Daoy (cell line): ENCODE measurements at places on chromosomes 1 and 21.

GRCh38 chr1:59007820-59008598 lies 224.2 kb upstream of the JUN start:
- DNase-seq: peak; percentile 38

DNA sequence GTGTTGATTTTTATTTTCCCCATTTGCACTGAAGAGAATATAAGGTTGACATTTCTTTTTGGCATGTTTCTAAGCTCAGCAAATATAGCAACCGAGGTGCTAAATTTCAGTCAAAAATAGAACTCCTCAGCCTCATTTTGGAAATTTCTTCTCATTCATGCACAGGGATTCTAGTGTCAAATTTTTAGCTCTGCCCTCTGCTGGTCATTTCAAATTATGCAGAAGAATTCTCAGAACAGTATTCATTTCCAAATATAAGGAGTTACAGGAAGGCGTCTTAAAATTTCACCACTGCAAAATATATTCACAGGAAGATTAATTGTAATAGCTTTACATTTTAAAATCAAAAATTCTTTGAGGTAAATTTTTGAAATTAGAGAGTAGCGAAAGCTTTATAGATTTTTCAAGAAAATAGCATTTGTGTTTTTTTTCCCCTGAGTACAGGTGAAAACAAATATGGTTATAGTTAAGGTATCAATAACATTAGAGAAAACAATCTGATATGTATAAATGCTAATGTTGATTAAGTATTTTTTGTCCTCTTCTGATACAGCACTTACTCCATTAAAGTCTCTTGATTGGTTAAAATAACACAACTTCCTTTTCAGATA lies 57.9 kb downstream of the FMN2 start:
- DNase-seq: peak; percentile 17

DNA sequence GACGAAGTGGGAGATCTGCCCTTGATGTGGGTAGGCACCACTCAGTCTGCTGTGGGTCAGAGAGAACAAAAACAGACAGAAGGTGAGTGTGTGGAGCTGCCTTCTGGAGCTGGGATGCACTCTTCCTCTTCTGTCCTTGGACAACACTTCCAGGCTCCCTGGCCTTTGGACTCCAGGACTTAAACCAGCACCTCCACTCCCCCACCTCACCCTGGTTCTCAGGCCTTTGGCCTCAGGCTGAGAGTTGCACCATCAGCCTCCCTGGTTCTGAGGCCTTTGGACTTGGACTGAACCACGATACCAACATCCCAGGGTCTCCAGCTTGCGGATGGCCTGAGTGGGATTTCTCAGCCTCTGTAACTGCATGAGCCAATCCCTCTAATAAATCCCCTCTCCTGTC lies 68.1 kb upstream of the STUM start:
- DNase-seq: no peak

GRCh38 chr1:208333676-208334075 lies 89.5 kb upstream of the PLXNA2 start:
- DNase-seq: no peak

GRCh38 chr1:154622503-154623039 lies 14.6 kb upstream of the ADAR start:
- DNase-seq: no peak

DNA sequence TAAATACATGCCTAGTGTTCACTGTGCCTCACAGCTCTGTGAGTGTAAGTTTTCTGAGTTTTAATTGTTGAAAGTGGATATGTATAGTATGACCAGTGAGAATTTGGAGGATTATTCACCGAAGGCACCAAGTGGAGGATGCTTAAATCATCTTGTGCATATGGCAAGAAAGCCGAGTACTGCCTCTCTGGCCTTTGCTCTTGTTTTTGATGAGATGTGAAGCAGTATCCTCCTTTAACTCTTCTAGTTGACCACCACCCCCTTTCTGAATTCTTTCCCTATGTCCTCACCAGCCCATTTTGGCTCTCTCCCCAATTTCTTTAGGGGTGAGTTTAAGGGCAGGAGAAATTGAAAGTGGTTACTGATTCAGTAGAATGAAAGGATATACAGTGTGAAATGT lies 130.4 kb downstream of the SYT2 start:
- DNase-seq: peak; percentile 84

DNA sequence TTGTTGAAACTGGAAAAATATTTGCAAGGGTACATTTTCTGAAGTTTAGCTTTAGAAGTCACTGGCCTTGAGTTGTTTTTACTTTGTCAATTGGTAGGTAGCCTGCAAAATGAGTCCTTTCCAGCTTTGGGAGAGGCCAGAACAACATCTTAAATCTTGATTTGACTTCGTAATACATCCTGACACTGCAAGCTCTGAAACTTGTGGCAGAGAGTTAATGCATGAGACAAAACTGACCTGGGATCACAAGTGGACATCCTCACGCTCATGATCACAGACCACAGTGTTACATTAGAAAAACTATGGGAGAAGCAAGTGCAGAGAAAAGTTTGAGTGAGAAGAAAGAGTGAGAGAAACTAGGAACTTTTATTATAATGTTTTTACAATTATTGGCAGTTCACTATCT lies 550.9 kb downstream of the USP25 start:
- no peak for DNase-seq

DNA sequence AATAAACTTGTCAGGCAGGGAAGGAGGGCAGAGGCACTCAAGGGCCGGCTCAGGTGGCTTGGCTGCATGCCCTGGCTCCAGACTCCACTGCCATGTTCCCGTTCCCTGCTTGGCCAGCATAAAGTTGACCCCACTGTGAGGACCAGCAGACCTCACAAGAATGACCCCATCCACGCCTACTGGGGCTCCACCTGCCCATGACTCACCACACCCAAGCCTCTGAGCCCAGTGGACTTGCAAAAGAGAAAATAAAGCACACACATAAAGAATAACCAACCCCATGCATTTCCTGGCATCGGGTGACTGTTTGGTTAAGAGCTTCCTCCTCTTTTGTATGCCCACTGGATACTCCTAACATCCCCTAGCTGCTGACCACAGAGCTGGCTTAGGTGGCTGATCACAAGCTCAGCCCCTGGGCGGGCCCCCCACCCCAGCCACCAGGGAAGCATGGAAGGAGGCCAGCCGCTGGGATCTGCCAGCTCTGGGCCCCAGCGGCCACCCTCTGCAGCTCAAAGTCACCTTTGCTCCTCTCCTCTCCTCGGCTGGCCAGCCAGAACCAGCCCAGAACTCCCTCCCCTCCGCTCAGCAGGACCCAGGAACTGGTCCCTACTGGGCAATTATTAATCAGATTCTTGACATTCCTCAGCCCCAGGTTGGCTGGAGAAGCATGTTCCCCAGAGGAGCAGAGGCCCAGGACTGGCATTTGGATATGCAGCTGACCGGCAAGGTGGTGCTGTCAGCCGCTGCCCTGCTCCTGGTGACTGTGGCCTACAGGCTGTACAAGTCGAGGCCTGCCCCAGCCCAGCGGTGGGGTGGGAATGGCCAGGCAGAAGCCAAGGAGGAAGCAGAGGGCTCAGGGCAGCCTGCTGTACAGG lies at the start of gene KLHDC7A:
Gene KLHDC7A (plus strand): TSS at position 616 of the 875 bp plus-strand sequence. CDS start 52 bp downstream, at position 668.
- DNase-seq: peak; percentile 72

DNA sequence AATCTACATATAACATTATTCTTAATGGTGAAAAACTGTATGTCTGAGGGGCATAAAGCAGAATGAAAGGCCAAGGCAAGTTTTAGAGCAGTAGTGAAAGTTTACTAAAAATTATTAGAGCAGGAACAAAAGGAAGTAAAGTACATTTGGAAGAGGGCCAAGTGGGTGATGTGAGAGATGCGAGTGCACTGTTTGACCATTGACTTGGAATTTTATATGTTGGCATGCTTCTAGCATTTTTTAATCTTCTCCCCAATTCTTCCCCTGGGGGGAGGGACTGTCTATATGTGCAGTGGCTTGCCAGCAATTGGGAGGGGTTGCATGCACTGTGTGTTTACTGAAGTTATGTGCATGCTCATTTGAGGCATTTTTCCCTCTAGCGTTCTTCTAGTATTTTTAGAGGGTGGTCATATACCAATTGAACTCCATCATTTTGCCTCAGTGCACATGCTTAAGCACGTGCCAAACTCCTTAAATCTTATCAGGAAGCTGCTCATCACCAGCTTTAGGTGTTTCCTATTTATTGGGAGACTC lies 36.1 kb upstream of the SLC5A9 start:
- no peak for DNase-seq

GRCh38 chr1:245802941-245803665 lies 648.3 kb downstream of the KIF26B start:
- no peak for DNase-seq

DNA sequence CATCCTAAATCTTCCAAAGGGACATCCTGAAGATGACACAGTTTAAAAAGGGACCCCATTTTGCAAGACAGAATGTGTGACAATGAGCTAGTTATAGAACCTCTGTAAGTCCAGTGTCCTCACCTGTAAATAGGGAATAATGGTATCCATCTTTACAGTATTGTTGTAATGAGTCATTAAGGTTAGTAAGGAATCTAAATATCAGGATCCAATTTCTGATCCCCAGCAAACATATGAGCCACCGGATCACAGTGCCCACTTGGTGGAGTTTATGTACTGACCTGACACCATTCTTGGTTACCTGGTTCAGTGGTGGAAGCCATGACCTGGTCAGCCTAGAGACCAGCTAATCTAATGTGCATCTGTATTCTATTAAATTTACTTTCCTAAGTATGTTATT lies 47.9 kb upstream of the TSPAN2 start:
- DNase-seq: no peak

GRCh38 chr1:110210604-110211495 lies 736 bp downstream of the KCNC4 start:
- DNase-seq: peak; percentile 74
